ENCODE measurements at places on chromosomes 12 and 14.

- no peak for DNase-seq
Observed at GRCh38 chr12:100826323-100826722, 31.7 kb downstream of the ANO4 start.

DNA sequence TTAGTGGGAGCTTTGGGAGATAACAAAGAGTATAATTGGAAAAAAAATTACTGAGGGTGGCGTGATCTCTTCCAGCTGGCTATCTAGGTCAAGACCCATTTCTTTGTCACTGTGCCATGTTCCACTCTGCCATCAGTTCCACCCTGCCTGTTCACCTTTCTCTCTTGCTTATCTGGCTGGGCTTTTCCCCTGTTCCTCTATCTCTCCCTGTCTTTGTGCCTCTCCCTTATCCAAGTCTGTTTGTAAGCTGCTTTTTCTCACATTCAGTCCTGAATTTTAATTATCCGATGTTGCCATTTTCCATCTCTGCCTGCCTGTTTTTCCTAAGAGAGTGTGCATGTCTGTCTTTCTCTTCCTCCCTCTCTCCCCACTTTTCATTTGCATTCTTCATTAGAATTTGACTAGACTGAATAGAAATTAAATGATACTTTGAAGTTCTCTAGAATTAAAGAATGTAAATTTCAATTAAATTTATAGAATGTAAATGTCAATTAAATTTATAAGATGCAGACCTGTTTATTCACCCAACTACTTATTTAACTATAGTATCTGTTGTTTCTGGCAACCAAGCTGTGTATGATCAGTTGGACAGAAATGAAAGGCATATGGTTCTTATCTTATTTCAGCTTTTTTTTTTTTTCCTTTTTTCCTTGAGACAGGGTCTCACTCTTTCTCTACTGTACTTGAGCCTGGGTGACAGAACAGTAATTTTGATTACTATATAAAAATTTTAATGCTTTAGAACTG is 40.9 kb upstream of the A2ML1 start:
- no peak for DNase-seq

- DNase-seq = no peak
Observed at GRCh38 chr12:66755727-66756395, 77.0 kb upstream of the GRIP1 start.

- DNase-seq = no peak
Observed at GRCh38 chr12:3313675-3314663, 177.0 kb upstream of the PRMT8 start.

DNA sequence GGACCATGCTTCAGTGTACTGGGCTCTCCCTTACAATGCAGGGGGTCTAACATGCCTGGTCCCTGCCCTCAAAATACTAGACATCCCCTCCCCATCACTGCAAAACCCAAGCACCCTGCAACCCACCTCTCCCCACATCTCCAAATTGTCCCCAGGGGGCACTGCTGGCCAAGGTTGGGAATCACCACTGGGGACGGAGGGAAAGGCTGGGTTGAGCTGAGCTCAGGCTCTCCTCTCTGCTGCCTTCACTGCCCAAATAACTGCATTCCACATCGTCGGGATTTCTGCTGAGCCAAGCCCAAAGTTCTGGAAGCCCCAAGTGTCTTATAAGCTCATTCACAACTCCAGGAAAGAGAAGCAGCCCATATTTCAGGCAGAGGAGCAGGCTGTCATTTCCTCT is 69.6 kb downstream of the NT5DC3 start:
- DNase-seq = no peak

DNA sequence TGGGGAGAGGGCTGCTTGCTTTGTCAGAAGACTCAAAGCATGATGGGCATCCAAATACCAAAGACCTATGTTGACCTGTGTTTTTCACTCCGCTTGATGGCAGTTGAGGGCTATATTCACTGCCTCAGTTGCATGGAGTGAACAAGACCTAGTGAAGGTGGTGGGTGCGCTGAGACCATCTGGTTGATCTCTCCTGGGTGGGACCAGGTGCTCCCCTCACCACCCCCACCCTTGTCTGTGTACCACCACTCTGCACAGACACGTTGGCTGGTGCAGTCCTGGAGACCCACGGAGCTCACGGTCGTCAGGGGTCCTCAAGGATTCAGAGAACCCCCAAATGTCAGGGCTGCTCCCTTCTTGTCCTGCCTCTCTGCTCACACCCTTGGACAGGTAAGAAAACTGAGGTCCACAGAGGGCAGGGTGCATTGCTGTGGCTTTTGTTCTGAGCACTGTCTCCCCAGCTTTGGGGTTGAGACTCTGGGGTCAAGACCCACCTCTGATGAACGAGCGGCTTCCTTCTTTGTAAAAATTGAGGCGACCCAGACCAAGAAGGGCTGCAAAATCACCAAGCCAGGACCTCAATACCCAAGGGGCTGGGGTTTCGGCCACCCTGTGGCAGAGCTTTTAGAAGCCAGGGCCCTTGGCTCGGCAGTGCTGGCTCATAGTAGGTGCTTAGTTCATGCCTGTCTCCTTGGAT is 166.3 kb upstream of the RTL1 start:
- DNase-seq = no peak

- DNase-seq = no peak
Observed at GRCh38 chr12:105977236-105977635, 161.5 kb downstream of the NUAK1 start.

DNA sequence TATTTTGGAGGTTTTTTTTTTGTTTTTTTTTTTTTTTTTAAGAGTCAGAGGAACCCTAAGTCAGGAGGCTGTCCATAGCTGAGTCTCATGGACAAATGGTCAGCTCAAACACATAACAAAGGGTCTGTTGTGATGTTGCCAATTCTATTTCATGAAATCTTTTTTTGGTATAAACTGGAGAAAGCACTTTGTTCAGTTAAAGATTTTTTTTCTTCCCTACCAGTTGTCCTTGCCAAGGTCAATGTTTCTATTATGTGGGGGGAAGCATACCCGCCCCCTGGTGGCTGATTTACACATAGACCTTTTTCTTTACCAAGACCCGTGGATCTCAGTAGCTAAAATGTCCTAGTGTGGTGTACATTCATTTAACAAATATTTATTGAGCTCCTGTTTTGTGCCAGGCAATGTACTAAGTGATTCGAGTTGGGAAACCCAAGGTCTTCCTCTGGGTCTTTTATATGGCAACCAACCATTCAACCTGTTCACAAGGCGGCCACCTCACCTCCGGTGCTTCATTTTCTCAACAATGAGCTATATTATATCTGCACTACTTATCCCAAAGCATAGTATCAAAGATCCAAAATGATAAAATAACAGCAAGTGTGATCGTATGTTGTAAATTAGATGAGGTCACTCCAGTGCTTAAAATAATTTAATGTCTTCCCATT is 214.5 kb downstream of the PAH start:
- DNase-seq = no peak

DNA sequence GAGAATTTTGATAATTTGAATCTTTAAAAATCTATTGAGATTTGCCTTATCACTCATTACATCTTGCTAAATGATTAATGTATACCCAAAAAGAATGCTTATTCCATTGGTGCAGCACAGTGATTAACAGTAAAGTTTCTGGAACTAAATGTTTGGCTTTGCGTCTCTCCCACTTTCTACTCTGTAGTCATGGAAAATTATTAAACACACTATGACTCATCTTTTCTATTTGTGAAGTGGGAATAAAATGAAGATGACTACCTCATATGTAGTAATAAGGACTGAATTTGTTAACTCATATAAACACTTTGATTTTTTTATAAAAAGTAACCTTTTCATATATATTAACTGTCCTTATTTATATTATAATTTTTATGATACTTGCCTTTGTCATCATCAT is 118.1 kb downstream of the RERGL start:
- DNase-seq = no peak

GRCh38 chr14:89805501-89805900 is 149.0 kb downstream of the EFCAB11 start:
- no peak for DNase-seq

GRCh38 chr12:57896115-57896433 is 45.3 kb upstream of the ATP23 start:
- DNase-seq = no peak

DNA sequence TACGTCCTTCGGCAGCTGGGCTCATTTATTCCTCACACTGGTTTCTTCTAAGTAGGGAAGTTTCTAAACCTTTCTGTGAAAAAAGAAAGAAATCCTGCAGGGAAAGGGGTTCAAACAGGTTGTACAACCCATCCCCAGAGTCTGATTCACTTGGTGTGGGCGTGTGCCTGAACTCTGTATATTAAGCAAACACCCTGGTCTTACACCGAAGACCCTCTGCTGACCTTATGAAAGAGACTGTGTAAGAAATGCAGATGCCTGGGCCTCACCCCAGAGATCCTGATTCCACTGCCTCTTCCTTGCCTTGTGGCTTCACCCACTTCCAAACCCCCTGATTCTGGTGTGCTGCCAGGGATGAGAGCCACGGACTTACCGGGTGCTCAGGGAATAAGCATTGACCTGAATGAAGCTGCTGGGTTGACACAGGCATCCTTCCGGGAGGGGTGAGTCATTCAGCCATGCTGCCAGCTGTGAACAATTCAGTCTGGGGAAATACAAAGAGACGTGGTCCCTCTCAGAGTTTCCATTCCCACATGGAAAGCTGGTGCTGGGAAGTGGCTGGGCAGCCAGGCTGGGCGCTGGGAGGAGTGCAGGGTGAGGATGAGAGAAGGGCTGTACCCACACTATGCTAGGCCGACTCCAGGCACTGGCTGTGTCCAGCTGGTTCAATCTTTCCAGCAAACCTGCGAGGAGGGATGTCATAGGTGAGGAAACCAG is 26.5 kb upstream of the ACTN1 start:
- DNase-seq = no peak

Data from stimulated activated CD4-positive, alpha-beta T cell treated with anti-CD3 and anti-CD28 coated beads, Interleukin-15, amount 100 ng/mL, for 1 hour (primary cell).